Fibroblast of villous mesenchyme (primary cell): ENCODE measurements at places on chromosomes 12 and 14. TPM values are rescaled to one million over a fixed set of nuclear protein-coding genes. Genes with fewer than 3 reads are reported as not detected.
A peak's percentile ranks its signal among the peaks of the same experiment; 100 is the strongest.

DNA sequence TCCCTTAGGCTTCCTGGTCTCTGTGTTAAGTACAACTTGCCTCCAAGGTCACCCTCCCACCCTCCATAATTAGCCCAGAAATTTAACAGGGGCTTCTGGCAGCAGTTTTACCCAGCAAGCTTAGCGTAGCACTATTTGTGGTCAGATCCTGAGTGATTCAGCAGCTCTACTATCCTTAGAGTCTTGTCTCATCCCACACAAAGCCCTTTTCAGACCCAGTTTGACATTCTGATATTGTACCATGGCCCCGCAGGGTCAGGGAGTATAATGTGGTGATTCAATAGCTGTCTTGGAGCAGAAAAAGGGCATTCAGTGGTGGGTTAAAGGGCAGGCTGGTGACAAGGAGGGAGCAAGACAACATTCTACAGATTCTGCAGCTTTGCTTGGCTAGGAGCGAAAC, 153.8 kb upstream of the DDHD1 start:
- peak; percentile 33 for DNase-seq

DNA sequence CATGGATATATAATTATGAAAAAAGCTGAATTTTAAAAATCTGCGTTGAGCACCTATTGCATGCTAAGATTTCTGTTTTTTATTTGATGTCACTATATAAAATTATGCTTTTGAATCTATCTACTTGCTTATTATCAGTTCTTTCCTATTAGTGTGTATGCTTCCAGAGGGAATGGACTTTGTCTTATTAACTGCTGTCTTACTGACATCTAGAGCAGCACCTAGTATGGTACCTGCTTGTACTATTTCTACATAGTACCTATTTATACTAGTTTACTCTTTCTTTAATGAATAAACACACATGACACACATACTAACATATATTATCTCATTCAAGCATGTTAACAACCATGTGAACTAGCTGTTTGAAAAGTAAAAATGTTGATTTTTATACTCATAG, 38.6 kb upstream of the PIK3C2G start:
- DNase-seq: no peak

DNA sequence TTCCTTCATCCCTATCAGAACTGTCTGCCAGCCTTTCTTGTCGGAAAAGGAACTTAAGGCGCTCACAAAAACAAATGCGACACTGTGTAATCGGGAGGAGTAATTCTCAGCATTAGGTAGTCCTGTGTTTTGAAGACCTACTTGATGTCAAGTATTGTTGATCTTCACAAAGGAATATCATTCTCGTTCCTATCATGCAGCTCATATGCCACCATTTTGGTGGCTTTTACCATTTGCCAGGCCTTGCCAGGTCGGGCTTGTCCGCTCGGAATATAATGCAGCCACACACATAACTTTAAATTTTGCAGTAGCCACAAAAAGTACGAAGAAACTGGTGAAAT, 903 bp upstream of the PPP4R3A start:
- no peak for DNase-seq

GRCh38 chr14:33454707-33455106, 496.2 kb downstream of the EGLN3 start:
- no peak for DNase-seq

DNA sequence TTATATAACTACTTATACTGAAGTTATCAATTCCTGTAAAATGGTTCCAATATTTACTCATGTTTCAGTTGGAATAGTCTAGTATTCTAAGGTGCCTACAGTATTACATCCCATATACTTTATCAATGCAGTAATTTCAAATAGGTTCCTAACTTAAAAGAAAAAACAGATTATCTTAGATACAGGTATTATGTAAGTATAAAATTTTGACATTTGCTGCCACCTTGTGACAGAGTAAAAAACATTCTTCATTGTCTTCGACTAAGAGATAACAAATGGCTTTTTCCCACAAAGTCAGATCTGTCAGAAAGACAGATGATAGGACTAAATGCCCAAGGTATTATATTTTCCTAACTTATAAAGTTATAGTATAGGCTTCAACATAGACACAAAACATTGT, 78.7 kb downstream of the TXNDC16 start:
- peak; percentile 74 for DNase-seq

ARHGEF40 gene
- total RNA-seq: 39.6 and 45.3 TPM in 2 replicates

PROX2 gene
- total RNA-seq: under 0.01 TPM in 1 of 2 replicates, not detected in the other

TTC9 gene
- under 0.01 TPM in 2 replicates for total RNA-seq

KERA gene
- total RNA-seq: not detected in 2 replicates
